ENCODE measurements at places on chromosomes 12 and 14. TPM values are rescaled to one million over a fixed set of nuclear protein-coding genes. Genes with fewer than 3 reads are reported as not detected.
A peak's percentile ranks its signal among the peaks of the same experiment; 100 is the strongest.

The VRTN gene
- not detected for total RNA-seq

The KLRK1 gene
- total RNA-seq = not detected

DNA sequence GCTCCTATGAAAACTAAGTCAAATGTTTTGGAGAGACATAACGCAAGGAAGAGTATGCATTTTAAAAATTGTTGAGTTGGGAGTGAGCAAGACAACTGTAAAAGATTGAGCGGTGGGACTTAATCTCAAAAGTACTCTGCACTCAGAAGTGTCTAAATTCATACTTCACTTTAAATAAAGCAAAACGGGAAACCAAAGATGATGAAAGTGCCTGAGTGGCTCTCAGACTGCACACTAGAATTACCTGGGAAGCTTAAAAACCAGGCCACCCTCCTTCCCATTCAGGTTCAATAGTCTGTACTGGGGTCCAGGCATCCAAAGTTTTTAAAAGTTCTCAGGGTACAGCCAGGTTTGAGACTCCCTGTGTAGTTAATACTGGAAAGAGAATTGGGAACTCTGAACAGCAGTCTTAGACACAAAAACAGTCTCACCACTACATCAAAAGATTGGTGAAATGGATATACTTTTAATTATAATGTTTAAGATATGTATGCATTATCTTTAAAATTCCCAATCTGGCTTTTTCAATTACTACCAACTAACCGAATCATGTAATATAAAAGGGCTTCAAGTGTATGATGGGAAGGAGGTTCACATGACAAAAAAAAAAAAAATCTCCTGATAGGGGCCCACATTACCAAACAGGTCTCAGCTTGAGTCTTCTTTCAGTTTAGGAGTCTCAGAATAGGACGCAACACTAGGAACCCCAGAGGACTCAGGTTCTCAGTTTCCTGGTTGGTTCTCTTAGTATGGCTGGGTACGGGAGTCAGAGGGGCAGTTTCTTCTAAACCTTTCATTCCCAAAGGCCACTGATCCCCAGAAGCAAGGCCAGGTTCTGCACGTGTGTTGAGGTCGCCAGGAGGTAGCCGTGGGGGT lies 1.0 kb downstream of the HOMEZ start:
- H3K27me3 ChIP-seq = no peaks in the 10 kb centered on the region
- H3K36me3 ChIP-seq = peaks cover 10% of the 10 kb centered on the region
- H3K4me3 ChIP-seq = peak overlapping the region; percentile 99

GRCh38 chr12:62882140-62882539 lies 52.8 kb downstream of the PPM1H start:
- no peaks in the 10 kb centered on the region for H3K4me1 ChIP-seq
- peaks cover 3% of the 10 kb centered on the region for H3K27me3 ChIP-seq
- no peaks in the 10 kb centered on the region for H3K36me3 ChIP-seq
- DNase-seq = no peak
- H3K27ac ChIP-seq = no peak overlapping the region

GRCh38 chr12:57474430-57474829 lies 5.2 kb downstream of the ARHGAP9 start:
- H3K27ac ChIP-seq = peak overlapping the region; percentile 37
- H3K36me3 ChIP-seq = peaks cover 60% of the 10 kb centered on the region
- peak overlapping the region; percentile 44 for H3K4me3 ChIP-seq
- H3K4me1 ChIP-seq = peaks cover 43% of the 10 kb centered on the region
- H3K27me3 ChIP-seq = no peaks in the 10 kb centered on the region
- no peak for DNase-seq

The CCNT1 gene
- 82.2 TPM for total RNA-seq

GRCh38 chr14:44771496-44771895 lies 190.3 kb downstream of the KLHL28 start:
- no peak overlapping the region for H3K27ac ChIP-seq
- H3K4me1 ChIP-seq = peaks cover 15% of the 10 kb centered on the region
- H3K4me3 ChIP-seq = no peak overlapping the region
- H3K36me3 ChIP-seq = no peaks in the 10 kb centered on the region
- no peak for DNase-seq

- peak overlapping the region; percentile 93 for H3K27ac ChIP-seq
- peak overlapping the region; percentile 88 for H3K4me3 ChIP-seq
- H3K27me3 ChIP-seq = no peaks in the 10 kb centered on the region
These were observed 606 bp downstream of the EP400 start for GRCh38 chr12:131950182-131950913.

DNA sequence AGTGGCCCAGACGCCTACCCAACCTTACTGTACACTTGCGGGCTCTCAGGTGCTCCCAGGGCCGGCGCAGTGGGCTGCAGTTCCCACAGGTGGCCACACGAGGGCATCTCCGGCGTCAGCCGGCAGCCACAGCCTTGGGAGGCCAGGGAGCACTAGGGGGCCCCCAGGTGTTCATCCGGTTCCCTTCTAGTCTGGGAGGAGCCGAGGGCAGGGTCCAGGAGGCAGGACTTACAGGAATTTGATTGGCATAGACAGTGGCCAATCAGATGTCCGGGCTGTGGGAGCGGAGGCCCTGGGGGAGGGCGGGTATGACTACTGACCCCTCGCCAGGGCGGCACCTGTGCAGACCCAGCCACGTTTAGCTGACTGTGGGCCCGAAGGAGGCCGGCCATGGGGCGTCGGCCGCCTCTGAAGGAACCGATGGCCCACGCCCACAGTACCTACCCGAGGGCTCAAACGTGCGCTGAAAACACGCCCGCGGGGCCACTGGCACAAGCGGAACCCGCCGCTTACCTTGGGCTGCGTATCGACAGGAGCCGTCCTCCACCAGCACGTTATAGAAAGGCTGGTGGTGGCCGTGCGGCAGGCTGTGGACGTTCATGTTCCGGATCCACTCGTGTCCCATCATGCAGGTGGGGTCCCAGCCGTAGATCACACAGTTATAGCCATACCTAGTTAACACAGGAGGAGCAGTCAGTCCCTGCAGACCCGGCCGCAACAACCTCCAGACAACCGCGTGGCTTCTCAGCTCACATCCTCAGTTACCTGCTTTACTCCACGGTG lies 34.8 kb downstream of the FBXO21 start:
- no peak overlapping the region for H3K4me3 ChIP-seq
- H3K4me1 ChIP-seq = peaks cover 27% of the 10 kb centered on the region
- H3K36me3 ChIP-seq = peaks cover 75% of the 10 kb centered on the region
- no peak overlapping the region for H3K27ac ChIP-seq

The IFNG-AS1 gene
- not detected for total RNA-seq

- no peak overlapping the region for H3K4me3 ChIP-seq
- no peak for DNase-seq
- no peaks in the 10 kb centered on the region for H3K4me1 ChIP-seq
- H3K27me3 ChIP-seq = peaks cover 33% of the 10 kb centered on the region
- no peak overlapping the region for H3K27ac ChIP-seq
These were observed 203.0 kb downstream of the SNAPC1 start for GRCh38 chr14:61965030-61965745.

DNA sequence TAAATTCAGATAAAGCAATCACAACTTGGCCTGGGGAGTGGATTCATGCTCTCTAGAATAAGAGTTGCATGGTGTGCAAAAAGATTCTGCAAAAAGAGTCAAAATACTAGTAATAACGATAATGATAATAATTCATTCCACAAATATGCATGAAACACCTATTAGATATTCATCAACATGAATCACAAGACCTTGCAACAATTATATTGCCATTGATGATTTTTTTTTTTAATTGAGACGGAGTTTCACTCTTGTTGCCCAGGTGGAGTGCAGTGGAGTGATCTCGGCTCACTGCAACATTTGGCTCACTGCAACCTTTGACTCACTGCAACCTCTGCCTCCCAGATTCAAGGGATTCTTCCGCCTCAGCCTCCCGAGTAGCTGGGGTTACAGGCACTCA lies 109.2 kb upstream of the FLRT2 start:
- H3K27me3 ChIP-seq = no peaks in the 10 kb centered on the region
- no peaks in the 10 kb centered on the region for H3K36me3 ChIP-seq
- H3K4me3 ChIP-seq = no peak overlapping the region
- no peak for DNase-seq
- H3K27ac ChIP-seq = no peak overlapping the region

GRCh38 chr12:99453836-99454538 lies 193.6 kb upstream of the GARIN6 start:
- no peak overlapping the region for H3K4me3 ChIP-seq
- H3K36me3 ChIP-seq = no peaks in the 10 kb centered on the region
- no peaks in the 10 kb centered on the region for H3K27me3 ChIP-seq
- DNase-seq = no peak
- H3K27ac ChIP-seq = no peak overlapping the region

- H3K4me3 ChIP-seq = no peak overlapping the region
- no peak for DNase-seq
- no peaks in the 10 kb centered on the region for H3K4me1 ChIP-seq
- H3K27ac ChIP-seq = no peak overlapping the region
- H3K27me3 ChIP-seq = no peaks in the 10 kb centered on the region
These were observed 115.6 kb downstream of the CCER1 start for GRCh38 chr12:90839346-90839745.

The SERPINA9 gene
- total RNA-seq = not detected

- H3K4me1 ChIP-seq = no peaks in the 10 kb centered on the region
- no peak overlapping the region for H3K4me3 ChIP-seq
- no peak for DNase-seq
- H3K27me3 ChIP-seq = no peaks in the 10 kb centered on the region
- no peak overlapping the region for H3K27ac ChIP-seq
- peaks cover 2% of the 10 kb centered on the region for H3K36me3 ChIP-seq
These were observed 47.7 kb downstream of the ATP6V1D start for GRCh38 chr14:67311868-67312267.

The TBX3 gene
- not detected for total RNA-seq

- peak overlapping the region; percentile 78 for H3K4me3 ChIP-seq
- H3K27me3 ChIP-seq = no peaks in the 10 kb centered on the region
- H3K4me1 ChIP-seq = peaks cover 43% of the 10 kb centered on the region
- H3K36me3 ChIP-seq = no peaks in the 10 kb centered on the region
- peak overlapping the region; percentile 80 for H3K27ac ChIP-seq
These were observed 677 bp downstream of the C12orf75 start for GRCh38 chr12:105330931-105331804.

The KSR2 gene
- total RNA-seq = 0.16 TPM

- peaks cover 35% of the 10 kb centered on the region for H3K4me1 ChIP-seq
- H3K36me3 ChIP-seq = no peaks in the 10 kb centered on the region
- H3K27me3 ChIP-seq = no peaks in the 10 kb centered on the region
- no peak overlapping the region for H3K4me3 ChIP-seq
- DNase-seq = no peak
- no peak overlapping the region for H3K27ac ChIP-seq
These were observed 2.4 kb upstream of the CFAP54 start for GRCh38 chr12:96486751-96487613.

GRCh38 chr14:76876076-76876475 lies 49.9 kb downstream of the LRRC74A start:
- H3K27ac ChIP-seq = no peak overlapping the region
- DNase-seq = peak; percentile 69
- no peaks in the 10 kb centered on the region for H3K36me3 ChIP-seq
- H3K4me1 ChIP-seq = no peaks in the 10 kb centered on the region

The HCAR1 gene
- 0.39 TPM for total RNA-seq

The ARHGEF25 gene
- 2.2 TPM for total RNA-seq

DNA sequence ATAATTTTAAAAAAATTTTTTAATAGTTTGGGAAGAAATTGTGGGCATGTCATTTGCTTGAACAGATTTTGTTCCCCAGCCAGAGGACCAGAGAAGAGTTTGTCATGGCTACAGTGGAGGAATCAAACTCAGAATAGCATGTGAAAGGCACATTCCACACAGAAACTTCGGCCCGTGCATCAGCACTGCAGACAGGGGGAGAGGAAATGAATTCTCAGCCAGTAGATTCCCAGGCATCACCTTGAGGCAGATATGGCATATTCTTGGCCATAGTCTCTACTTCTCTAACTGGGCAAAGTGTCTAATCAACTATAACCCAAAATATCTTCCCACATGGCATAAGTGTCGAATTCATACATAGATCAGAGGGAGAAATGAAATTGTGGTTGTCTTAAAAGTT lies 153.3 kb downstream of the PRKCH start:
- H3K27me3 ChIP-seq = no peaks in the 10 kb centered on the region
- H3K27ac ChIP-seq = peak overlapping the region; percentile 84
- peaks cover 91% of the 10 kb centered on the region for H3K4me1 ChIP-seq

The CFAP251 gene
- total RNA-seq = 0.65 TPM

DNA sequence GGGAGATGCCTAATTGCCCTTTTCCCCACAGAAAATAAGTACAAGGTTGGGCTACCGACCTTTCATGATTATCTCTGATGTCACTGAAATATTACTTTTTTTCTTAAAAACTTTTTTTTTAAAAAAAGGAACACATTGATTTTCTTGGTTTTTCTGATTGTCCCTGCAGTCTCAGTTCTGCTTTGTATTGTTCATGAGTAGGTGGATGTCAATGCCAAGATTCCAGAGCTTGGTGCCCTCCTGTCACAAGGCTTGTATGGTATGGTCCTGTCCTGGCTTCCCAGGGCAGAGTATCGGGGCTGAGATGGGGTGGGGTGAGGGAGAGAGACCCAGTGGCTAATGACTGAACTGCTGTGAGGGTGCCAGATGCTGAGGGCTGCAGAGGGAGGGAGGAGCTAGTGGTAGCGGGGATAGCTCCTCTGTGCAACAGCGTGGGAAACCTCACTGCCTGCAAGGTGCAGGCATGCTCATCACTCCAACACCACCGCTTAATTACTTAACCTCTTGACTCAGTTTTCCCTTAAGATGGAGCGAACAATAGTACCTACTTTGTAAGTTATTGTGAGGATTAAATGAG lies 4.4 kb upstream of the CTDSP2 start:
- H3K27ac ChIP-seq = no peak overlapping the region
- peaks cover 11% of the 10 kb centered on the region for H3K27me3 ChIP-seq
- H3K4me3 ChIP-seq = no peak overlapping the region
- peaks cover 38% of the 10 kb centered on the region for H3K4me1 ChIP-seq

DNA sequence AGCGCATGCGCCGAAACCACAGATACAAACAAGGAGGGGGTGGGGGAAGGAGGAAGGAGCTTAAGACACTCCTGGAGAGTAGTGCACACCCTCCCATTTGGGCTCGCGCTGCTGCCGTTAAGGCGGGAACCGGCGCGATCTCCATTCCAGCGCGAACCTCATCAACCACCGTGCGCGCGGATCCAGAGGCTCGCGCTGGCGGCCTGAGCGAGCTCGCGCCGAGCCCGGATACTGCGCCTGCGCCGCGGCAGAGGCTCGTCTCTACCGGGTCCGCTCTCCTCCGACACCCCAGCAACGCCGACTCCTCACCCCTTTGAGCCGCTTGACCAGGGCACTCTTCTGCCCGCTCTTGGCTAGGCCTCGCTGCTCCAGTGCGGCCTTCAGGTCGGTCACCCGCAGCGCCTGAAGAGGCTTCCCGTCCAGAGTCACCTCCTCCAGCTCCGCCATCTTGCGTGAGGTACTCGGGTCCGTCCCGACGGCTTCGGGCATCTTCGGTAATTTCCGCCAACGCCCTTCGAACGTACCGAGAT lies at the start of gene ACIN1:
TSS of gene ACIN1 (minus strand) at position 471 of the 530 bp plus-strand sequence. CDS start at position 447, 24 bp downstream.
- peak; percentile 83 for DNase-seq
- no peak within 1 kb of the TSS for H3K27ac ChIP-seq
- H3K27me3 ChIP-seq = no peaks in the 10 kb centered on the region
- H3K4me3 ChIP-seq = no peak within 1 kb of the TSS
- H3K4me1 ChIP-seq = peaks cover 25% of the 10 kb centered on the region

The PTPRO gene
- total RNA-seq = 0.49 TPM

GRCh38 chr14:99628887-99629618 lies 15.9 kb upstream of the HHIPL1 start:
- no peaks in the 10 kb centered on the region for H3K36me3 ChIP-seq
- no peak overlapping the region for H3K27ac ChIP-seq
- H3K4me3 ChIP-seq = no peak overlapping the region
- DNase-seq = peak; percentile 83
- H3K4me1 ChIP-seq = peaks cover 2% of the 10 kb centered on the region
- H3K27me3 ChIP-seq = peaks cover 12% of the 10 kb centered on the region

- no peak overlapping the region for H3K27ac ChIP-seq
- H3K4me1 ChIP-seq = no peaks in the 10 kb centered on the region
- no peak overlapping the region for H3K4me3 ChIP-seq
- no peaks in the 10 kb centered on the region for H3K36me3 ChIP-seq
- H3K27me3 ChIP-seq = no peaks in the 10 kb centered on the region
- no peak for DNase-seq
These were observed 207.8 kb downstream of the DPF3 start for GRCh38 chr14:72686101-72686500.

All from activated CD4-positive, alpha-beta T cell treated with anti-CD3 and anti-CD28 coated beads for 36 hours (primary cell).